Activated CD4-positive, CD25-positive, alpha-beta regulatory T cell (primary cell): ENCODE measurements at places on chromosomes 7 and 10.

GRCh38 chr7:130277763-130278643 is 11.3 kb downstream of the CPA2 start:
- no peak for DNase-seq

DNA sequence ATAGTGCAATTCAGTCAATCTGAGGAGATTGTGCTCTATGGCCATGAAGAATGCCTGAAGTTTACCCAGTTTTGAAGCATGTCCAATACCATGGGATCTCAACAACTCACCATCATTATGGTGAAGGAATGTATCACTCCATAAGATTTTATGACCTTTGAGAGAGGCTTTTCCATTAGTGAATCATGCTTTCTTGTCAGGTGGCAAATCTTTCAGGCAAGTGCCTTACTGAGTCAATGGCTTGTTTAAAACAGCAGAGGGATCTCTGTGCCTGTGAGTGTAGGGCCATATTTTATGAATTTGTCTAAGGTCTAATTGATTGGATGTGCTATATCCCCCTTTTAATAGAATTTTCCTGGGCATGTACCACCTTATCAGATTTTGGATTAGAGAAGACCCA is 131.5 kb downstream of the CCDC7 start:
- DNase-seq: no peak

DNA sequence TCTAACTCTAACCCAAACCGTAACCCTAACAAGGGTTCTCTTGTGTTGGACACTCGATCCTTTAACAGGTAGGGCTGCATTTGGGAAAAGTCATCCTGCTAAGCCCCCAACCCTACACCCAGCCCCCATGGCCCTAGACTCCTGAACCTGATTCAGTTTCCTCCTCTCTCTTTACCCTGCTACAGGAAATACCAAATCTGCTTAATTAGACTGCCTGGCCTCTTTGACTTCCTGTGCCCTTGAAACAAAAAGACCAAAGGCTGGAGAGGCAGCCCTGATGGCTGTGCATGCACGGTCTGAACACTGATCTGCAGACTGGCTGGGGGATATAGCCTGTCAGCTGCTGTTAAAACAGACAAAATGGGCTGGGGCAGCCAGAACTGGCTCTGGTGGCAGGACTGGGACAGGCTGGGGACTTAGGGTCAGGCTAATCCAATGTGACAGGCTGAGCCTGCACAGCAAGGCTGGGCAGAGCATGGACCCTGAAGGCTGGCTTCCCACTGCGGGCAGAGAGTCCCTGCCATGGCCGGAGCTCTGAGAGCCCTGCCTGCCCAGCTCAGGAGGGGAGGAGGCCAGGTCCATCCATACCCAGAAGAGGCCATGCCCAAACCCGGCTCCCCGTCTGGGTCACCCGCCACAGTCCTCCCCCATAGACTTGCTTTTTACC is 51.0 kb upstream of the MSMB start:
- no peak for DNase-seq

- no peak for DNase-seq
Observed at GRCh38 chr10:112094984-112095383, 88.6 kb downstream of the GPAM start.

DNA sequence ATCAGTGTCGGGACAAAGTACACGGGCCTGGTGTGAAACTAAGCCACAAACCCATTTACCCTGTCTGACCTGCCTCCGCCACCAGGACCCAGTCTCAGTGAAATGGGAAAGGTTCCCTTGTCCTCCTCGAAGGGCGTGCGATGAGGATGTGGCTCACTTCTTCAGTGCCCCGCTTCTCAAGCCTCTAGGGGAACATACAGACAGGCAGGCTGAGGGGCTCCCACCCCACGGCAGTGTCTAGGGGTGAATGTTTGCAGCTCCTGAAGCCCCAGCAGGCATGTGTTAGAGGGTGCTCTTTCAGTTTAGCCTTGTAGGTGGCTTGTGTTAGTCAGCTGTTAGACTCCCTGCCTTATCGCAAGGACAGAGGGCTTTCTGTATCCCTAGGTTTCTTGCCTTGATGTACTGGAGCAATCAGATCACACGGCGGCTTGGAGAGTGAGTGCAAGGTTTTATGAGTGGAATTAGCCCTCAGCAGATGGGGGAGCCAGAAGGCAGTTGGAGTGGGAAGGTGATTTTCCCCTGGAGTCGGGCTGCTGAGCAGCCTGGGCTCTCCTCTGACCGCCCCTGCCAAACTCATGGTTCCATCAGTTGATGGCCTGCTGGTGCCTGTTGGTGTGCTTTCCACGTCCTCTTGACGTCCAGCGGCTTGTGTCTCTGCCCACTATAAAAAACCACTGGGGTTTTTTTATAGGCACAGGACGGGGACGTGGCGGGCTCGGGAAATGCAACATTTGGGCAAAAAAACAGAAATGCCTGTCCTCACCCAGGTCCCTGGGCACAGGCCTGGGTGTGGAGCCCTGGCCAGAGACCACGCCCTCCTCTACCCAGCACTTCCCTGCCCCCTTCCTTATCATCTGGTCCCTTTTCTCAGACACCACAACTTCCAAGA is 759 bp downstream of the NUDT1 start:
- DNase-seq: no peak

GRCh38 chr10:7611909-7612308 is 54.9 kb downstream of the ITIH5 start:
- no peak for DNase-seq

- DNase-seq: no peak
Observed at GRCh38 chr10:3046981-3047547, 20.3 kb upstream of the PFKP start.

DNA sequence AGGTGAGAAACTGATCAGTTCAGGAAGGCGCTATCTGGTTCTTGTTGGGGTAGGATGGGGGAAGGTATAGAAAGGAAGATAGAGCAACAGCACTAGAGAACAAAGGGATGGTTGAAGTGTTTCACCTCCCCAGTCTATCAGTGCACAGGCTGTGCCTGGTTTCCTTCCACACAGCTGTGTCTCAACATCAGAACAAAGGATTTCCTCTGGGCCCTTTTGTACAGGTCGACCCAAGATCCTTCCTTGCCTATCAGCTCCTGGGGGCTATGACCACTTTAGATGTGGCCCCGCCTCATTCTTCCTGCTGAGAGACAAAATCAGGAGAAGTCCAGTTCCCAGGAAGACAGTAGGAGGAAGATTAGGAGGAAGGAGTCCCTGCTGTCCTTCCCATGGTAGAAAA is 65.6 kb downstream of the NAMPT start:
- no peak for DNase-seq

GRCh38 chr10:71368643-71369042 is 28.1 kb upstream of the CDH23 start:
- DNase-seq: no peak

GRCh38 chr10:102585026-102585425 is 59.3 kb upstream of the TRIM8 start:
- DNase-seq: no peak

DNA sequence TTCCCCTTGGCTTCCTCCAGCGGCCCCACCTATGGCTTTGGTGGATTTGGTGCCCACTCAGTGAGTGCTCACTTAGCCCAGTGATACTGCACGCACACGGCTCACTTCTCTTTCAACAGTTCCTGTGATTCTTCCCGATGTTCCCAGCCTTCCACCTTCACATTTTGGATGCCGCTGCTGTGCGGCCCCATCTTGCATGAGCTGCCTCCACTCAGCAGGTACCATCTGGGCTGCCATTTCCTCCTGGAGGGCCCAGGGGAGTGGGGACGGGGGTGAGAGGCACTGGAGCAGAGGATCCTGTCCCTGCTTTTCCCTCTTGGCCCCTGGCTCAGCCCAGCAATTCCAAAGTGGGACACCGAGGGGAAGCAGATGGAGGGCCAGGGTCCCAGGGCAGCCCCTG is 323.3 kb upstream of the ZNF32 start:
- DNase-seq: no peak

DNA sequence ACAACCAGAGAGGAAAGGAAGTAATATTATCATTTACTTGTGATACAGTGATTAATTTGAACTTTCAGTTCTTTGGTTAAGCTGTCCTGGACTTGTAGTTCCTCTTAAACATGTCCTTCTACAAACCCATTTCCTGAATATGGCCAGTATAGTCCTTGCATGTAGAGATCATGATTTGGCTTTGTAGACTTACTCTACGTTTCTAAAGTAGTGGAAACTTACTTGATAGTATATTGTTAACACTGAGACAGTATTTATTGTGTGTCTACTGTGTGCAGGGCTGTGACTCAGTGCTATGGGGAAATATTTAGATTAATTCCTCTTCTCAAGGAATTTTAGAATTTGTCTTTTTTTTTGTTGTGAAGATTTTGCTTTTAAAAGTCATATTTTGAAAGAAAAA is 109.5 kb downstream of the NRF1 start:
- no peak for DNase-seq

DNA sequence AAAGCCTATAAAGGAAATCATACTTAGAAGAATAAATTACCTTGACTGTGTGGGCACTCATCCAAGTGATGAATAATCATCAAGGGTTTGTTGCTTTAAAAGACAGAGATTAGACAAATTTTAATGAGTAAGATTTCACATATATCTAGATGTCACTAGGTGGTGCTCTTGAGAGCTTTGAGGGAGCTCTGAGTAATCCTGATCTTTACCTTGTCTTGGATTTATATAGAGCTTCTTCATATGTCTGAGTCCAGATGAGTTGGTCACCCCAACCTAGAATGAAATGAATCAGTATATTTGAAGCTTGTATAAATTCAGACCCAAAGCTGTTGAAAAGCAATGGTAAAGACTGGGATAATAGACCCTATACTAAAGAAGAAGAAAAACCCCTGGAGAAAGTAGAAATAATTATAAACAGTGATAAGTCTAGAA is 3.7 kb downstream of the AGR2 start:
- no peak for DNase-seq

- no peak for DNase-seq
Observed at GRCh38 chr10:89648074-89648473, 3.0 kb upstream of the PANK1 start.
